ENCODE measurements at places on chromosomes 1 and 21.

DNA sequence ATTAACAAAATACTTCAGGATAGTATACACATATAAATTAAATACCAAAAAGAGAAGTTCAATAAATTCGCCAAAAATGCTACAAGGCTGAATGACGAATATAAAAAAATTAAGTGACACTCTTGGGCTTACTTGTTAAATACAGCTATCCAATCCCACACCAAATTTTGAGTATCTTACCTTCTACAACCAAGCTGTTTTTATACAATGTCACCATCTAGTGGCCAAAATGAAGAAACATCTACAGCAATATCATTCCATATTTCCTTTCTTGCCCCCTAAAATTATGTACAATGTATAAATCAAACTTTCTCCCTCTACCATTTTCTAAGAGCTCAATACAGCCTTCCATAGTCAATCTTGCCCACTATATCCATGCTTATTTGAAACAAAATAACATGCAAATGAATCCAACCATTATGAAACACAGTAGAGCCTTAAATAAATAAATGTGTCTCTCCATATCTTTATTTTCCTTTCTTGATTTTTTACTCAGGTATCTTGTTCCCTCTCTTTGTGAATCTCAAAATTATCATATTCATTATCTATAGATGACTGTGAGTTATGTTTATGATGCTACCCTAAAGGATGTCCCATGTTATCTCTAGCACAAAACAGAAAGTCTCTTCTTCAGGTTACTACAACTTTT is 86.3 kb downstream of the ACBD6 start:
- peak; percentile 30 for DNase-seq

DNA sequence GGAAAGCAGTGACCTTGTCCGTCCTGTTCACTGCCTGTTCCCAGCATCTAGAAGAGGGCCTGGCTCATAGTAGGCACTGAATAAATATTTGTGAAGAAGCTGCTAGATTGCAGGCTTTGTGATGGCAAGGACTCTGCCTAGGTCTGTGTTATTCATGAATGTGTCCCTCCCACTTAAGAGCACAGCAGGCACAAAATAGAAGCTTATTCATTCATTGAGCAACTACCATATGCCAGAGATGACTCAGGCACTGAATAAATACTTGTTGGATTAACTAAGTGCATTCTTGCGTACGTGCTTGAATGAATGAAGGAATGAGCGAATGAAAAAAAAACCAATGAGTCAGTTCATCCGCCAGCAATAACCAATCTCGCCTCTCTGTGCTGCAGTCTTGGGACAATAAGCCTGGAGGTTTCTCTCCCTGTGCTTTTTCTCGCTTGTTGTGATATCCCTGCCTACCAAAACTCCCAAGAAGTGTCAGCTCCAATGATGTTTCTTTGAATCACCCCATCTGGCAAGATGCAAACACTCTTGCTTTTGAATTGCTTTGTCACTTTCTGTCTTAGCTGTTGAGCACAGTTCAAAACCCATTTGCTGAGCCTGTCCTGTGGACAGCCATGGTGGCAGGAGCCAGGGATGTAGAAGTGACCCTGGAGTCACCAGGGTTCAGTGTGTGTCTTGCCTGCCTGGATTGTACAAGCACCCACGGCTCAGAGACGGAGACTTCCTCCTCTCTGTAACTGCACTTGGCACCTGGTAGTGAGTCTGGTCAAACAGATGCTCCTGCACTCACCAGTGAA is 143.9 kb downstream of the KAZN start:
- DNase-seq, result peak; percentile 93

GRCh38 chr1:18155881-18156385 is 48.3 kb downstream of the IGSF21 start:
- DNase-seq, result no peak

DNA sequence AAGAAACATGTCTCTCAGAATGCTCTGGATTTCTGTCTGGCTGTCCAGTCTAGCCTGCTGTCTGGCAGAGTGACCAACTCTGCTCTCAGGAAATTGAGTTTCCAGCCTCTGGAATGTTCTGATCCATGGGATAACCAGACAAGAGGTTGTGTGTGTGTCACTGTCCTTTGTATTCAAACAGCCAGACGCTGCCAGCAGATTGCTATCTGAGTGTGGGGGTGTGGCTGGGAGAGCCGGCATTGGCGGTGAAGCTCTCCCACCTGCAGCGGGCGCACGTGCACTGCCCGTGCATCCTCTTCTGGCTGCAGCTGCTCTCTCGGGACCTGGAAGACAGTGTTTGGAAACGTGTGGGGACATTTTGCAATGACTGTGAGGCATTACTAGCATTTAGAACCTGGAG is 26.1 kb downstream of the PKP1 start:
- DNase-seq, result no peak

DNA sequence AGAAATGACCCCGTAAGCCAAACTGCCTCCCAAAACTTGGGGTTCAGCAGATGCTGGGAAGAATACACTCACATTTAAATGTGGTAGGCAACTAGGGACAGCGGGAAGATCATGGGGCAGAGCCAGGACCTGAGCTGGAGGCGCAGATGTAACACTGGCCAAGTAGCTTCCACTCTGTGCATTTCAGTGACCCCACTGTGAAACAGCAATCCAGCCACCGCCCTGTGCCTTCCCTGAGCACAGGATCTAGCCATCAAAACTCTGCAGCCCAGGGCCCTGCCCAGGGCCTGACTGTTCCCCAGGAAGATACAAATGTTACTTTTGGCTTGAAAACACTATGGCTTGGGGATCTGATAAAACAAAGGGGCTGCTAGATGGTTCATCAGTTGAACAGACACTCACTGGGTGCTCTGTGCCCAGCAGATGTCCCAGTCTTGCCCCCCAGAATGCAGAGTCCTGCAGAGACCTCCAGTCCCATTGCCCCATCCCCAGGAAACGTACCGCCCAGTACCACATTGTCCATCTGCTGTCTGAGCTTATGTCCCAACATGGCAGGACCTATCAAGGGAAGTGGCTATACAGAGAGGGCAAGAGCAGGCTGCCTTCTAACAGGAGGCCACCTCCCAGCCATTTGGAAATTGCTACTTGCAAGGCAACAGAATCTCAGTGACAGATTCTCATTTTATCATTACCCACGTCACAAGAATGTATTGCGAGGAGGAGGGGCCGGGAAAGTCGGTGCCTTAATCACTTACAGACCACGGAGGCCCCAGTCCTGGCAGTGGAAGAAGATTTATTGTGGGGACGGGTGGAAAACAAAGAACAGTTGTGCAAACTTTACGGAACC is 124.0 kb downstream of the DMRTB1 start:
- DNase-seq, result peak; percentile 87

DNA sequence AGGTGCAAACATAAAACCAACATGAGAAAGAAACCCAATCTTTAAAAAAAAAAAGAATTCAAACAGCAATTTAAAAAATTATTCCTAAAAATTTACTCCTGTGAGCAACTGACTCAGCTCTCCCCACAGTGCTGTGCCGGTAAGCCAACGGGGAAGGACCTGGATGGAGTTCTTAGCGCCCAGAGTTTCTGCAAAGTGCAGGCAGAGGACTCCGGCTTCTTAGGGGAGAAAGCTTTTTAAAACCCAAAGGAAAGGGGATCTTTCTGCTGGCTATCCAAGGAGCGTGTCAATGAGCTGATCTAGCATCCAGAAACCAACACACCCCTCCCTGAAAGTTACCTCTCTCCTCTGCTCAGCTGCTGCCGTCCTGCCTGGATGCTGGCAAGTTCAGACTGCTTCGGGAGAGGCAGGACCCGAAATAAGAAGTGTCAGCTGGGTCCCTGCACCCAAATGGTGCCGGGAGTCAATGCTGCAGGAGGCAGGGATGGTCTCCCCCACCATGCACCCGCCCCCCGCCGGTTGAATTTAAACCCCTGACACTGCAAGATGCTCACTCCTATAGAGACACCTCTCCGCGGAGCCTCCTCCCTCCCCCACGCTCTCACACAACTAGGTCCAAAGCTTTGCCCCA is 32.2 kb upstream of the H6PD start:
- no peak for DNase-seq

GRCh38 chr1:212608959-212609700 is 569 bp downstream of the ATF3 start:
- peak; percentile 35 for DNase-seq

DNA sequence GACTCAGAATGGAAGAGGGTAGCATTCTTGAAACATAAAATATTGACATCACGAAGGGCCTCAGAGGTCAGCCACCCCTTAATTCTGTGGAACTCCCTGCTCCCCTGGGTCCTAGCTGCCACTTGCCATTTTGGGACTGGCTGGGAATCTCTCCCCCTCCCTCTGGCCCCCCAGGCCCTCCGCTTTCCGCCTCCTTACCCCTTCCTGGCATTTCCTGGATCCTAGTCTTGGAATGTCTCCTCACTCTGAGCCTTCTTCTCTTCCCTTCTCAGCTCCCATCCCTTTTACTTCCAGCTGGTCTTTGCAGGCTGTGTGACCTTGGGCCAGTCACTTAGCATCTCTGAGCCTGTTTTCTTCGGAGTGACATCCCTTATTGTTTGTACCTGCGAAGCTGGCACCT is 4.5 kb downstream of the PADI1 start:
- DNase-seq, result no peak

GRCh38 chr1:87560601-87561360 is 232.1 kb downstream of the LMO4 start:
- DNase-seq, result no peak

- DNase-seq, result no peak
Measured at GRCh38 chr1:208866386-208866955, 622.3 kb upstream of the PLXNA2 start.

DNA sequence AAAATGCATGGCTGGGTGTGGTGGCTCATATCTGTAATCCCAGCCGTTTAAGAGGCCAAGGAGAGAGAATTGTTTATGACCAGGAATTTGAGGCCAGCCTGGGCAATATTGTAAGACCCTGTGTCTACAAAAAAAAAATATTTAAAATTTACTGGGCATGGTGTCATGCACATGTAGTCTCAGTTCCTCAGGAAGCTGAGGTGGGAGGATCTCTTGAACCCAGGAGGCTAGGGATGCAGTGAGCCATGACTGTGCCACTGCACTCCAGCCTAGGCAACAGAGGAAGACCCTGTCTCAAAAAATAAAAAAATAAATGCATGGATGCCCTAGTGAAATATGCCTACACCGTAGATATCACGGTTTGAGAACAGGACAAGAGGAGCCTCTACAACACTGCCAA is 1331.2 kb upstream of the B3GALT2 start:
- DNase-seq, result no peak

GRCh38 chr21:39796466-39796865 is 51.5 kb downstream of the IGSF5 start:
- no peak for DNase-seq

GRCh38 chr1:99814373-99814900 is 35.7 kb upstream of the AGL start:
- no peak for DNase-seq

- DNase-seq, result no peak
Measured at GRCh38 chr1:2383576-2383975, 7.8 kb downstream of the MORN1 start.

DNA sequence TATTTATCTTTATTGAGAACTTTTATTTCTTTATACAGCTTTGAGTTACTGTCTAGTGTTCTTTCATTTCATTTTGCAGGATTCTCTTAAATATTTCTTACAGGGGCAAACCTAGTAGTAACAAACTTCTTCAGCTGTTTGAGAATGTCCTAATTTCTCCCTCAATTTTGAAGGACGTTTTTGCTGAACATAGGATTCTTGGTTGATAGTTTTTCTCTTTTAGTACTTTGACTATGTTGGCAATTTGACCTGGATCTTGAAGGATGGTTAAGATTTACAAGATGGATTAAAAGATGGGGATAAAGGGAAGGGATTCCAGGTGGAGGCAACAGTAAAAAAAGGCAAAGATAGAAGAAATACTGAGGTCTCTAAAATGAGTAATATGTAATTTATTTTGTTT is 38.9 kb downstream of the XPR1 start:
- no peak for DNase-seq

DNA sequence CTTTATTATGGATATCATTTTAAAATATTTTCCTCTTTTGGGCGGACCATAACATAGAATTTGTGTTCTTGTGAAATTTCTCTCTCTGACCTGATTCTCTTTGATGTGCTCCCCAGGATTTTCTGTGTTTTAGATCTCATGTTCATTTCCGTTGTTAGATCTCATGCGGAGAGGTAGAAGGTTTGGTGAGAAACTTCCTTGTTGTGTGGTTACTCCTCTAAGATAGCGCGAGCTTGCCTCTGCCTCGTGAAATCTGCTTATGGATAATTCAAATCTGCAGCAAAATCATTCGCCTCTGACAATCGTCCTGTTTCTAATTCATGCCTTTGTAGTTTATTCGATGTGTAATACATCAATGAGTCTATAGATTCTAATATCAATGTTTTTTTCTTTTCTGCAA is 580.4 kb downstream of the USP25 start:
- no peak for DNase-seq

DNA sequence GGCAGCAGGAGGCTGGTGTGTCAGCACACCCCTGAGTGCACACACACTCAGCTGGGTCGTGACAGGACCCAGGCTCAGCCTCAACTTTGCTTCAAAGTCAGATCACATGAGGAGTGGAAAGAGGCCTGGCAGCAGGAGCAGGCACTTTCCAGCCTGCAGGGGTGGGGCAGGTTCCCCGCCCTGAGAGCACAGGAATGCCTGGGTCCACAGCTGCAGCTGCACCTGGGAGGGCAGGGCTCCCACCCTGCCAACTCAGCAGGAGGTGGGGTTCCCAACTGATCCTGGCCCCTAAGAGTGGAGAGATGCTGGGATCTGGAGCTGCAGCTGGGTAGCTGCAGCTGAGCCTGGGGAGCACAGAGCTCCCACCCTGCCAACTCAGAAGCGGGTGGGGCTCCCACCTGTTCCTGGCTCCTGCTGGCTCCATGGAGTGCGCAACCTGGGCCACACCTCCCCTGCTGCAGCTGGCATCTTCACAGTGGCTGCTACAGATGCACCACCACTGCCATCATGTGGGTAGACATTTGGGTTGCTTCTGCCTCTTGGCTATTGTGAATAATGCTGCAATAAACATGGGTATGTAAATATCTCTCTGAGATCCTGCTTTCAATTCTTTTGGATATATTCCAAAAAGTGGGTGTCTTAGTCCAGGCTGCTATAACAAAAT is 415.4 kb downstream of the TTLL7 start:
- peak; percentile 46 for DNase-seq

- DNase-seq, result no peak
Measured at GRCh38 chr1:235566084-235566483, 61.8 kb upstream of the B3GALNT2 start.

DNA sequence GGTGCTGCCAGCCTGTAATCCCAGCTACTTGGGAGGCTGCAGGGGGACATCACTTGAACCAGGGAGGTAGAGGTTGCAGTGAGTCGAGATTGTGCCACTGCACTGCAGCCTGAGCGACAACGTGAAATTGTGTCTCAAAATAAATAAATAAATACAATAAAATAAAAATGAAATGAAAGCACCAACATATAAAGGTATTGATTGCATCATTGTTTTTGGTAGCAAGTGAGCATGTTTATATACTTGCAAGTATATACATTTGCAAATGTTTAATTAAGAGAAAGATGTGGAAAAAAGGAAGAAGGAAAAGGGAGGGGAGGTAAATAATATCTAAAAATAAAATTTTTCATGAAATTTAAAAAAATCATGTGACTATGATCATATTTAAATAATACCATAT is 32.8 kb upstream of the NRIP1 start:
- no peak for DNase-seq

DNA sequence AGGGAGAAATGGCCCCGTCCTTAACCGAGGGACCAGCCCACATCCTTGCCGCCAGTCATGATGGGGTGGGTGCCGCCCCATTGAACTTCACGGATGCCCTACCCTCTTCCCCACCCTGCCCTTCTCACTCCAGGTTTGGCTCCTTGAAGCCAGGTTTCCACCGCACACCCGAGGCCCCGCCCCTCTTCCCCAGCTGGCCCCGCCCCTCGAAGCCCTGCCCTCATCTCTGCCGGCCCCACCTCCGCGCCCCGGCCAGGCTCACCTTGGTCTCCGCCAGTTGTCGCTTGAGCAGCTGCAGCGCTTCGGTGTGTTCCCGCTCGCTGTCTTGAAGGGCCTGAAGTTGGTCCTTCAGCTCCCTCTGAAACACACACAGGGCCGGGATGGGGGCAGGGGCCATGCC is 16.6 kb downstream of the TRIM62 start:
- no peak for DNase-seq
